Karpas-422 (cell line): ENCODE measurements at places on chromosomes 7 and 10. TPM values are rescaled to one million over a fixed set of nuclear protein-coding genes. Genes with fewer than 3 reads are reported as not detected.

DNA sequence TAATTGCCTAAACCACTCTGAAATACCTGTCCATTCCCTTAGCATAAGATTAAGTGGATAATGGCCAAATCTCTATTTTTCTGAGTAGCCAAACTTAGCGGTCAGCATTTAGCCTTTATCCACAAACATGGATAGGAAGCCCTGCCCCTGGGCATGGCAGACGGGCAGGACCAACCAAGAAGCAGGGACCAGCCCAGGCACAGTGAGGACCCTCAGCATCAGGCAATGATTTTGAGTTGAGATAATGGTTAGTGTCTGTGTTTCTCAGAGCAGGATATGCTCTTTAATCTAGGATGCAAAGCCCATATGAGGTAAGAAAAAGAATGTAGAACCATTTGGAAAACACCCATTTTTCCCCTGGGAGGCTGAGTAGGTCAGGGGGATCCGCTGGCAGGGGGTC, 131.7 kb downstream of the DPP6 start:
- no peaks in the 10 kb centered on the region for H3K4me1 ChIP-seq
- DNase-seq, result no peak
- H3K36me3 ChIP-seq, result no peaks in the 10 kb centered on the region
- no peak overlapping the region for H3K4me3 ChIP-seq

GRCh38 chr10:122331615-122332446, 42.7 kb upstream of the PLEKHA1 start:
- DNase-seq, result no peak
- H3K4me1 ChIP-seq, result no peaks in the 10 kb centered on the region
- H3K27me3 ChIP-seq, result 0 out of 2 replicates have a peak, but pooled peaks cover 5% of the 10 kb centered on the region
- no peak overlapping the region for H3K4me3 ChIP-seq
- no peak overlapping the region for H3K27ac ChIP-seq

FAM25A gene
- total RNA-seq, result not detected in 2 replicates

CDK1 gene
- 54.4 and 129 TPM in 2 replicates for total RNA-seq
